NCI-H1436 treated with DMSO at 0.1 percent for 48 hours (cell line): ENCODE measurements at places on chromosomes 5 and 9.

DNA sequence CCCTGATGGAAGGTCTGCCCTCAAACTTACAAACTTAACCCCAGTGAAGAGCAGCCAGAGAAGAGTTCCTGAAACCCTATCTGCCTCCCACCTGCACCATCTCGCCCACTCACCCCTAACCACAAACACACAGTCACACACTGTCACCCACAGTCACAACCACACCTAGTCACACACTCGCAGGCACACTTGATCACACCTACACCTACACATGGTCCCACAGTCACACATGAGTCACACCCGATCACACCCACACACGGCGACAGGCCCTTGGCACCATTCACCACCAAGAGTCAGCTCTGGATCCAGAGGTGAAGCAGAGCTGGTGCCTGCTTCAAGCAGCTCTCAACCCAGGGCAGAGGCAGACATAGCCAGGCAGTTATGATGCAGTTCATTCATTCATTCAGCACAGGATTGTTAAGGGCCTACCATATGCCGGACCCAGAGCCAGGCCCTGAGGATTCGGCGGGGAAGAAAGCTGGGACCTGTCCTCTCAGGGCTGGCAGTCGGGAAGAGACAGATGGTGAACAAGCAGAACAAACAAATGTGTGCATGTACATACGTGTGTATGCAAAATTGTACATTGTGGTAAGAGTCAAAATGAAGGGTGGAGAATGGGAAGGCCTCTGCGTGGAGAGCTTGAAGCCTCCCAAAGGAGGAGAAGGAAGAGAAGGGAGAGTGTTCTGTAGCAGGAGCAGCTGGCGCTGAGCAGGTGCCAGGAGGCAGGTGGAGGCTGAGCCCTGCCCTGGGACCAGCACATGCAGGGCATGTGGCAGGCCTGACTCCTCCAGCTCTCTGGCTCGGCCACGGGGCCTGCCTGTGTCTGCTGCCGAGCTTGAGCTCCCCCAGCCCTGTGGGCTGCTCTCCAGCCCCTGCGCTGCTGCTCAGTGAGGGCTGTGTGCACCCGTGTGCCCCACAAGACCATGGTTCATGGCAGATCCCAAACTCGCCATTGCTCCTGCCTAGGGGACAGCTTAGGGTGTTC lies 6.4 kb downstream of the TSPAN17 start:
- no peak for DNase-seq

- no peak for DNase-seq
Observed at GRCh38 chr9:125440411-125440810, 178.8 kb downstream of the GAPVD1 start.

- DNase-seq = no peak
Observed at GRCh38 chr9:72460342-72461312, 60.8 kb upstream of the TMC1 start.

DNA sequence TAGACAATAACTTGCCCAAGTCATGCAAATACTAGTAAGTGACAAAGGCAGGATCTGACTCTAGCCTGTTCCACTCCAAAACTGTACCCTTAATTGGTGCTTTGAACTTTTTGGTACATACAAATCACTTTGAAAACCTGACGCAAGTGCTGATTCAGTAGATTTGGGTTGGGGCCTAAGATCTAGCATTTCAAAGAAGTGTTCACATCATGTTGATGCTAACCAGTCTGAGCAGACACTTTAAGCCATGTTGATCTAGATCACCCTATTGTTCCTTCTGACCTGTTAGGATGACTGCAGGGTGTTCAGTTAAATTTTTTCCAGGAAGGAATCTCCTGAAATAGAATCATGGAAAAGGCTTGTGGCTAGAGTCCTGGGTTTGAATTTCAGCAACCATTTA lies 57.7 kb upstream of the CPEB4 start:
- DNase-seq = no peak

- DNase-seq = no peak
Observed at GRCh38 chr9:76926324-76926741, 20.4 kb upstream of the PRUNE2 start.

DNA sequence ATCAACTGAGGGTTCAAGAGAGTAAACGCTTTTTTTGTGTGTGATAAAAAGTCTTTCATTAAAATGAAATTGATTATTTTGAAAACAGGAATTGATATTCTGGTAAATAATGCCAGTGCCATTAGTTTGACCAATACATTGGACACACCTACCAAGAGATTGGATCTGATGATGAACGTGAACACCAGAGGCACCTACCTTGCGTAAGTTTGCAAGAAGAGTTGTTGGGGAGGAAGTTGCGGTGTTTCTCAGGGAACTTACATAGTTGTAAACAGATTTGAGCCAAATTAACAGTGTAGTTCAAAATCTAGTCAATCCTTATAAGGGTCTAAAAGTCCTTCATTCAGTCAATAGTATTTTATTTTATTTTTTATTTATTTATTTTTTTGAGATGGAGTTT lies 28.9 kb downstream of the HSDL2 start:
- no peak for DNase-seq

DNA sequence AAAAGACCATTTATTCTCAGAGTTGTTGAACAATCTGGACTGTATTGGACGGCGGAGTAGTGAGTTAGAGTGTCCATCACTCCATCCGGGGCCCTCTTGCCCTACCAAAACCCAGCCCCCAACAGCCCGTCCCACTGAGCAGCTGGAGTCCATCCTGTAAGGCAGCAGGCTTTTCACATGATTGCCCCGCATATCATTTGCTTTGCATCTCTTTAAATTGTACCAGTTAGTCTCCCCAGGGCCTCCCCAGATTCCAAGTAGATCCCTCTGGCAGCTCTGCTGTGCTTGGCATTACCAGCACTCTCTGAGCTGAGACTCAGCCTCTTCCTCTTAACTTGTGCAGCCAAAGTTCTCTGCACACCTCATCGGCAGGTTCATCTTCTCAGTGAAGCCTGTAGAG lies 48.6 kb upstream of the ADCY2 start:
- no peak for DNase-seq
